Fibroblast of mammary gland (primary cell): ENCODE measurements at places on chromosomes 3 and 15.

DNA sequence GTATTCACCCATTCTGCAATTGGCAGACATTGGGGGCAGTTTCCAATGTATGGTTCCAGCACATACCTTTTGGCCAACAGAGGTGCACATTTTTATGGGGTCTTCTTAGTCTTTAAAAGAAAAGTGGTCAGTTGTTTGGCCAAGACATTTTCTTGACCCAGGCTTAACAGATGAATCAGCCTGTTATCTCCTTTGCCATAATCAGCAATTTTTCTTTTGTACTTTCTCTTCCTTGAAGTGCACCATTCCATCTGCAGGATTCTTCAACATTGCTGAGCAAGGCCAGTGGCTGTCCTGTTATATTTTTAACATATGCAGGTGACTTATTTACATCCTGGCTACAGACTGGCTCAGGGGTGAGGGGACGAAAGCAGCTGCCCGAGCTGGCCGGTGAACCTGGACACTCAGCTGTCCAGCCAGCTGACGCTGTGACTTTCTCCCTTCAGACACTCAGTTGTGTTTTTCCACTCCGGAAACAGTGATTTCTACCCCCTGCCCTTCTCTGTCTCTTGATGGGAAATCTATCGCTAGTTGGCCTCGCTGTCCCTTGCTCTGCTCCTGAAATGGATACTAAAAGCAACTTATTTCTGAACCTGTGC lies 96.5 kb upstream of the TNFAIP8L3 start:
- no peak for DNase-seq

DNA sequence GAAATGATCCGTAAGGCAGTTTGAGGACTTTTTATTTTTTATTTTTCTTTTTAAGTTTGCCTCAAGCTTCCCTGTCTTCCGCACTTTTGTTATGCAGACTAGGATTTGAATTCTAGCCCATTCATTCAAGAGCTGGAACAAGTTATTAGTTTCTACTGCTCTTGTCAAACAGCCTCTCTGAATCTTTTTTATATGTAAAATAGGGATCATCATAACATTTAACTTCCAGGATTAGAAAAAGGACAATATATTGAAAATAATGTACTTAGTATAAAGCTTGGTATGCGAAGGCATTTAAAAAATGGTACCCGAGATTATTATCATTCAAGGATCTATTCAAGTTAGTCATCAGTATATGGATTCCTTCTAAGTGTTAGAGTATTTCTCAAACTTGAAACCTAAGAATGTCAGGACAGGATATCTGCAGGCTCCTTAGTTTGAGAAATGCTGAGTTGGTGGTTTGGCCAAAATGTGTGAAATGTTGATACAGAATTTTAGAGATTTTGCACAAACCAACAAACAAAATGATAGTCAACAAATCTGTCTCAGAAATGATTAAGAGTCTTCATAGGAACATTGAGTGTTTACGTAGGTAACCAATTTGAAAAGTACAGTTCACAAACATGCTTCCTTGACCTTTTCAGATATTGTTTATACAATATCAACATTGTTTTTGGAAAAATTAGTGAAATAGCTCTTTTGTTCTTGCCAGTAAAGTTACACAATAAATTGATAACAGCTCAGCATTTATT lies 40.5 kb upstream of the IGSF10 start:
- no peak for DNase-seq

- DNase-seq: no peak
These were observed 230.7 kb upstream of the SATB1 start for GRCh38 chr3:18655827-18656226.

GRCh38 chr15:63889831-63890230 lies 56.1 kb upstream of the HERC1 start:
- DNase-seq: no peak

- DNase-seq: no peak
These were observed 132.5 kb downstream of the MYRIP start for GRCh38 chr3:39941931-39942330.

DNA sequence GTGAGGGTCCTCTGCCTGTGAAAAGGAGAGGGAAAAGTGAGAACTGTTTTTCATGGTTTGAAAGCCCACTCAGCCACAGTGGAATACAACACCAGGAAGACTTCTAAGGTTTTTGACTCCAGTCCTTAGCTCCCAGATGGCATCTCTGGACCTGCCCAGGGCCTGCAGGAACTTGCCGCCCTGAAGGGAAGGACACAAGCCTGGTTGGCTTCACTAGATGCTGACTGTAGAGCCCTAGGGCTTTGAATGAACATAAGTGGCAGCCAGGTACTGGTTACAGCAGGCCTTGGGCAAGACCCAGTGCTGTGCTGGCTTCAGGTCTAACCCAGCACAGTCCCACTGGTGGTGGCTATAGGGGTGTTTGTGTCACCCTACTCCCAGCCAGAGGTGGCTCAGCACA lies 21.3 kb upstream of the TMEM266 start:
- DNase-seq: no peak

DNA sequence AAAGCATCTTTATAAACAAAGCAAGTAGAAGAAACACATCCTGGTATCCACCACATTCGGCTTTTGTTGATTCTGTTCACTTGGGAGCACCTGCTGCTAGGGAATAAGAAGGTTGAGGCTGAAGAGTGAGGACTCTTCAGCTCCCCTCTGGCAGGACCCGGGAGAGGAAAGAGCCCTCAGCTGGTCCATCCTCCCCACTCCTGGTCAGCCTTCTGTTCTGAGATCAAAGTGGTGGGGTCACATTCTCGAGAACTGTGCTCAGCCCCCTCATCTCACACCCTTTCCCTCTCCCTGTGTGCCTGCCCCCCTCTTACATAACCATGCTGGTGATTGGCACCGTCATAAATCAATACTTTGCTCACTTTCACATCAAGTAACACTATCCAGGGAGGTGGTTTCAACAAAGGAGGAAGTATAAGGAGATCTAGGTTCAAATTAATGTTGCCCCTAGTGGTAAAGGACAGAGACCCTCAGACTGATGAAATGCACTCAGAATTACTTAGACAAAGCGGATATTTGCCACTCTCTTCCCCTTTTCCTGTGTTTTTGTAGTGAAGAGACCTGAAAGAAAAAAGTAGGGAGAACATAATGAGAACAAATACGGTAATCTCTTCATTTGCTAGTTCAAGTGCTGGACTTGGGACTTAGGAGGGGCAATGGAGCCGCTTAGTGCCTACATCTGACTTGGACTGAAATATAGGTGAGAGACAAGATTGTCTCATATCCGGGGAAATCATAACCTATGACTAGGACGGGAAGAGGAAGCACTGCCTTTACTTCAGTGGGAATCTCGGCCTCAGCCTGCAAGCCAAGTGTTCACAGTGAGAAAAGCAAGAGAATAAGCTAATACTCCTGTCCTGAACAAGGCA lies at the start of gene NR1I2:
Gene NR1I2 (plus strand): TSS at position 772 of the 869 bp plus-strand sequence.
- no peak for DNase-seq

DNA sequence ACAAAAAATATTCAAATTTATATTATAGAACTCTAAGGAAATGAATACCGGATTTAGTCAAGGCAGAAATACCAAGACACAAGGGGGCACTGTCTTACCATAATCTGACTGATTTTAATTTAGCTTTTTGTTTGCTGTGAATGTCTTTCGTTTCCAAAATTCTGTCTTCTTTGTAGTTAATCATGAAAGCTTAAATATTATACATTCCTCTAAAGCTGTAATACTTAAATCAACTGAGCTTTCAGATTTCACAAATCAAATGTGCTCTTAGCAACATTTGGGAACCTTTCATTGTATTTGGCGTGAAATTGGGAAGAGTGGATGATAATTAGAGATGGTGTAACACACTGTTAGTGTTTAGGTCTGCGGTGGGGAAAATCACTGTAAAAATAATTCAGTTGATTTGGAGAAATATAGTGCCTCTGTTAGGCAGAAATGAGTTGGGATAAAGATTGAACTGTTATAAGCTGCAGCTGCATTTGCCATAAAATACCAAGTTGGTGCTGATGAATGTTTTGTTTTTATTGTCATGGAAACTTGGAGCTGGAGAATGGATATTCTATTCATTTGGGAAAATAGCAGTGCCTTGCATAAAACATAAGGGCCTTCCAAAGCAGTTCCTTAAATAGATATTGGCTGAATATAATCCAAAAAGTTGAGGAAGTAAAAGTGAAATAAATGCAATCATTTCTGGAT lies 228.2 kb downstream of the TCF12 start:
- DNase-seq: peak; percentile 76

- DNase-seq: peak; percentile 73
These were observed 95.2 kb downstream of the CHSY1 start for GRCh38 chr15:101156509-101157159.

- peak; percentile 82 for DNase-seq
These were observed 361.0 kb downstream of the SHQ1 start for GRCh38 chr3:72487078-72487765.

DNA sequence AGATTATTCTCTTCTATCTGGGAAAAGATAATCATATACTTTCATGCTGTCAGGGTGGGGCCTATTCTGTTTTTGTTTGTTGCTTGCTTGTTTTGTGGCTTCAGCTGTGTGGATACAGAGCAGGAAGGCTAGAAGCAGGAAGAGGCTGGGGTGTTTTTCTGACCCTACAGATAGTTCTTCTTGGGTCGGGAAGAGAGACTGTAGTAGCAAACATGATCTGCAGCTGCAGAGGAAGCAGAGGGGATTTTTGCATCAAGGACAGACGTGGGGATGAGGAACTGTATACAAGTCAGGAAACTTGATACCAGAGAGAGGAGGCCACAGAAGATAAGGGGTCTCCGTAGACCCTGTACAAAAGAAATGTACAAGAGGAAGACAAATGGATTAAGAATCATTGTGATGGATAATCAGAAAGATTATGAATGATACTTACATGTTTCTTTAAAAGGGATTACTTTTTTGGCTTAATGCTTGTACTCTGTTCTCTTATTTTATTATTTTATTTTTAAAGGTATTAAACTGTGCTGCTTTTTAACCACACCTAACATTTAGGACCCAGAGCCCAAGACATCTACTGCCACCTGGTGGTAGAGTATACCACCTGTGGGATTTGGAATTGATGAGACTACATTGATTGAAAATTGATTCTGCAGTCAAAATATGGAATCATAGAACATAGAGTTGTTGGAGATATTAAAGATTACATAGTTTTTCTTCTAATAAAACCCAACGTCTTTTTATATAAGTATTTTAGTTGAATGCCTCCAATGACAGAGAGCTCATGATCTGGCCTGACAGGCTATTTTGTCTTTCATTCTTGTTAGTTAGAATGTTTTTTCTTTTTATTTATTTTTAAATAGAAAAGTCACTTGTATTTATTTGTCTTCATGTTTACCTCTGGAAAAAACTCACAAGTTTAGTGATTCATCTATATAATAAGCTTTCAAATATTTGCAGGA lies 87.3 kb upstream of the ROPN1 start:
- DNase-seq: peak; percentile 56

GRCh38 chr3:70261283-70261682 lies 51.2 kb downstream of the MDFIC2 start:
- no peak for DNase-seq

DNA sequence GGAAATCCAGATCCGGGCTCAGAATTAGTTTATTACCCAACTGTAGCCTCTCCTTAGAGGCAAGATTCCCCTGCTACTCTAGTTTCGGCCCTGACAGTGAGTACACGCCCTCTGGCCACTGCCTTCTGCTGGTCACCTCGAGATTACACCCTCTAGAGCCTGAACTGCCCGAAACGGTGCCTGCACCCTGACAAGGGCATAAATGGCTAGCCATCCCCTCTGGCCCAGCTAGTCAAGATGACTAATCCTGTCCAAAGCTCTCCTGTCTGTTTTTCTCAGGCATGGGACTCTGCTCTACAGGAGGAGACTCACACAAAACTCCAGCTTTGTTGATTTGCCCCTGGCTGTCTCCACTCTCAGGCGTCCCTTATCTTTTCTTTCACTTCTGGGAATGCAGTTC lies 150.5 kb upstream of the UBE2E2 start:
- DNase-seq: peak; percentile 23

- no peak for DNase-seq
These were observed 19.3 kb upstream of the NTRK3 start for GRCh38 chr15:88275804-88276203.

DNA sequence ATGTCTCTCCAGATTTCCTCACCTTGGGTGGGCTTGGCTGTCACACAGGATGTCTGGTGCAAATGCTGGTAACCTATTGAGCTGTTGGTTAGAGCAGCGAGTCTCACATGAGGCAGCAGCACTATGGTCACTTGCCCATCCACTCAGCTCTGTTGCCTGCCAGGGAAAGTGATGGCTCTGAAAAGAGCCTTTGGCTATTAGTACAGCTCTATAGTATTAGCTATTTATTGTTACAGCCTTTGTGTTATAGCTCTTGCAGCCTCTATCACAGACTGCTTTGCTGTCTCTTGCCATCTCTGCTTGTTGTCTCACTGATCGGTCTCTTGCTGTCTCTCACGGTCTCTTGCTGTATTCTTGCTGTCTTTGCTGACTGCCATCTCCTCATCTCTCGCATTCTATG lies 114.3 kb downstream of the MFSD1 start:
- no peak for DNase-seq

GRCh38 chr15:101206176-101206591 lies 45.7 kb downstream of the CHSY1 start:
- DNase-seq: peak; percentile 91

GRCh38 chr3:170738766-170739165 lies 131.2 kb downstream of the RPL22L1 start:
- no peak for DNase-seq

GRCh38 chr15:88990185-88990679 lies 77.1 kb upstream of the MFGE8 start:
- DNase-seq: peak; percentile 60

- peak; percentile 22 for DNase-seq
These were observed 839.0 kb downstream of the TUSC7 start for GRCh38 chr3:117548600-117548999.

GRCh38 chr3:15903759-15904720 lies 106.3 kb upstream of the ANKRD28 start:
- DNase-seq: peak; percentile 9

- no peak for DNase-seq
These were observed 42.3 kb downstream of the KLHL6 start for GRCh38 chr3:183513046-183513706.

DNA sequence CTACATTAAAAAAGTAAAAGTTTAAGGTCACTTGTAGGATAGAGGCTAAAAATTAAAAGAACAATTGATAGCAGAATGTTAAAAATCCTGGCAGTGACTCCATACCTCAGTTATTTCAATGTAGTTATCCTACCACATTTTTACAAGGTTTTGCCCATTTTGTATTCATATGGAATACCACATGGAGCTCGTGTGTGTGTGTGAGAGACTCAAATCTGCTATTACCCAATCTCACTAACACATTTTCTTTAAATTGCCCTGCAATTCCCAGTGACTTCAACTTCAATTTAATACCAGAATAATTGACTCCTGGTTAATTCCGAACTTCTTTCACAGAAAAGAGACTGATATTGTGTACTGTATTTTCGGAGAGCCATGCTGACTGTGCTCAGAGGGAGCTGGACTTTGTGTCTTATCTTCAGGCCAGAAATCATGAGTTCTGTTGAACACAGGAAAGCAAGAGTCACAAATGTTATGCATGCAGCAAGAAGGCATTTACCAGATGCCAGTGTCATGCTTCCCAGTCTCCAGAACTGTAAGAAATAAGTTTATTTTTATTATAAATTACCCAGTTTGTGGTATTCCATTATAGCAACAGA lies 529.0 kb upstream of the NECTIN3 start:
- DNase-seq: peak; percentile 5

DNA sequence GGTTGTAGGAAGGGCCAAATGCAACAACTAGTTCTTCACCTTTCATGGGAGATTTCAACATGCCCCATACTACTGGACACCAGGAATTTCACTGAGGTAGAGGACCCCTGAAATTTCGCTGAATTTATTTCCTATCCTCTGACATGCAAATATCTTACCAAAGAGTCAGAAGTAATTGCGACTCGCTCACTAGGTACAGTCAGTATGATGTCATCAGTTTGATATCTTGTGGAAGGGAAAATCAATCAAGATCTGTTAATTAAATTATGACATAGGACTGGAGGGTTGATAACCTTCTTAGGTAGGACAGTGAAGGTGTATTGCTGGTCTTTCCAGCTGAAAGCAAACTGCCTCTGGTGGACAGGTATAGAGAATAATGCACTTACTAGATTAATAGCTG lies 74.9 kb upstream of the TNIK start:
- DNase-seq: no peak
